ENCODE measurements at places on chromosomes 5 and 9.

DNA sequence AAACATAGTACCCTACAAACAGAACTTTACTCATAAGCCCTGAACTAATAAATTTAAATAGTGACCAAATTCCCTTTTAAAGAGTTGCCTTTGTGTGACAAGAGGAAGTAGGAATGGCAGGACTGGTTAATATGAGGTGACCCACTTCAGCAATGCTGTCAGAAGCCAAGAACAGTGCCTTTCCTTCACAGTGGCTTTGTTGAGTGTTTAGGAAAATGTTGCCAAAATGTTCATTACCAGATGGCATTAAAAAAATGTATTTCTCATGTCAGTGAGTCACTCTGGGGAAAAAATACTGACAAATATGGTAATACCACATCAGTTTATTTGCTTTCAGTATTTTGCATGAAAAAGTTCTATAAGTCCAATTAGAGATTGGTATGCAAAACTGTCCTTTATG lies 103.3 kb downstream of the DIRAS2 start:
- DNase-seq: no peak

DNA sequence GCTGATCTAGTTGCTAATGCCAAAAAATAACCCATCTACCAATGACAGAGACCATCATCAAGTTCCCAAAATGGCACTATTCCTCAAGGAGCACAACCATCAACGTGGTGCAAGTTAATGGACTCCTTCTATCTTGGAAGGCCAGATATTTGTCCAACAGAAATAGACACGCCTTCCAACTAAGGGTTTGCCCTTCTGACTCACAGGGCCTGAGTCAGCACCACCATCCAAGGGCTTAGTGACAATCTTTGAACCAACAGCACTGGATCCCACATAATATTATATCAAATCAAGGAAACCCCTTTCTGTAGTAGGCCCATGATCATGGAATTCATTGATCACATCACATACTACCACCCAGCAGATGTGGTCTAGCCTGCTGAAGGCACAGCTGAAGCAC lies 84.3 kb downstream of the MED27 start:
- no peak for DNase-seq

DNA sequence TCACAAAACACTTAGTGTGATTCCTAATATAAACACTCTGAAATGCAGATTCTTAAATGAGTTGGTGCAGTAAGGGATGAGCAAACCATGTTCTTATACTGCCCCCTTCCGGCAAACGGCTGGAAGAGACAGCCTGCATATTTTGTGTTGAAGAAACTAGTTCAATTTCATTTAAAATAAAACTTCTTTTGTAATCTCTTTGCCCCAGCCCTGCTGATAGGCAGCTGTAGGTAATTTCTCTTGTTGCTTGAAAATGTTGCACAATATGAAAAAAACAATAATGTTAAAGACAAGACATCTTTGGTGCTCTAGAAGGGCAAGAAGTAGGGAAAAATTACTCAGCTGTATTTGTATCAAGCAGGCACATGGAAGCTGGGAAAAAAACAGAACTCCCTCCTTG lies 89.7 kb upstream of the CCNG1 start:
- DNase-seq: no peak

GRCh38 chr5:73974871-73975360 lies 348.9 kb downstream of the ARHGEF28 start:
- DNase-seq: no peak

GRCh38 chr5:42894057-42894456 lies 82.4 kb upstream of the SELENOP start:
- DNase-seq: no peak

DNA sequence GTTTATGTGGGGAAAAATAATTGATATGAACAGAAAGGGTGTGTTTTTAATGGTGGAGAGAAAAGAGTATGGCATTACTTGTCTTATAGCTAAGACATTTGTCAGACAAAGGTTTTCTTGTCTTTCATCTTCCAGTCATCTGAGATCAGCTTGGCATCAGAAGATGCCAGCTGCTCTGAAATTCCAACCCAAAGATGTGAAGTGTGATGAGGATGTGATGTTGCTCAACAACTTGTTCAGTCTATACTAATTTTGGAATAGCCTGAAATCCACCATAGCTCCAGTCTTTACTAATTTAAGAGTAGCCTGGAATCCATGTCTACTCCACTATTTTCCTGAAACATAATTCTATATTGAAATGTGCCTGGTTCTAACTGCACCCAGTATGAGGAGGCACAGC lies 182.3 kb downstream of the CFAP90 start:
- DNase-seq: no peak

- DNase-seq: peak; percentile 86
Measured at GRCh38 chr9:130932255-130933079, 6.6 kb downstream of the FIBCD1 start.

DNA sequence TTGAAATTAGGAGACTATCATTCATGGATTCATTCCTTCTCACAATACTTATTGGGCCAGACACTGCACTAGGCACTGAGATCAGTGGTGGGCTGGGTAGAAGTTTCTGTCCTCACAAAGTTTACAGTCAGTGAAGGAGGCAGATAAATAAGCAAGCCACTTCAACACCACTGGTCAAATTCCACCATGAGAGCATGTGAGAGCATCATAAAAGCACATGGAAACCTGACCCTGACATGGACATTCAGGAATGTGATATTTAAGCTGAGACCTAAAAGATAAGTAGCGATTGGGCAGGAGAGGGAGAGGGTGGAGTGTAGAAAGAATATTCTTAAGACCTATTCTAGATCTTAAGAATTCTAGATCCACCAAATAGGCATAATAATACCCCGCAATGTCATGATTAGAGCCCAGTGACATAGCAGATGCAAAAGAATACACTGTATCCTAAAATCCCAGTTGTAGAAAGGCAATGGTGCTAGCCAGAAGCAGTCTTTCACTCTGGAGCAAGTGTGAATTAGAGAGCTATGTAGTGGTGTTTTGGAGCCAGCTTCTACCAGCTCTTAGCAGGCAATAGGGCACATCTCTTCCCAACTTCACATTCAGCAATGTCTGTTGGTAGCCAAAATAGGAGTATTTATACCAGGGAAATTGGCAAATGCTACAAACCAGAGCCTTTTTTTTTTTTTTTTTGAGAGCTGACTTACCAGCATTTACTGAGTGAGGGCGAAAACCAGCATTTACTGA lies 46.4 kb downstream of the SH3RF2 start:
- no peak for DNase-seq

GRCh38 chr5:74382987-74383593 lies 257.4 kb downstream of the ENC1 start:
- DNase-seq: no peak

- DNase-seq: no peak
Measured at GRCh38 chr9:96751815-96752214, 26.1 kb downstream of the ZNF510 start.

DNA sequence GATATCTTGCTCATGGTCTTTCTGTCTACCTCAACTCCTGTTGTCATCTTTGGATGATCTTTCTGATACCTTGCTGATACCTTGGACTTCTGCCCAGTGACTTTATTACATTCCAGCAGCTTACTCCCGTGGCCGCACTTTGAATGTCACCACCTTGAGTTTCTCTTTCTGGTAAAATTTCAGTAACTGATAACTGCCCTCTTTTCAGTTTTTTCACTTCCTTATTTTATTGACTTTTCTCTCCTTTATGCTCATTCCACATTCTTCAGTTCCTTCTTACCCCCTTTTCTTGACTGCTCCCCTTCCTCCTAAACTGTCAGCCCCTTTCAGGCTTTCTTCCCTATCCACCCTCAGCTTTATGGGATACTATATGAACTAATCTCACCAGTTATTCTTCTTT lies 7.0 kb upstream of the FBXO4 start:
- DNase-seq: no peak

- DNase-seq: no peak
Measured at GRCh38 chr5:172868924-172869591, 35.0 kb downstream of the ERGIC1 start.

GRCh38 chr5:149166128-149166527 lies 24.8 kb downstream of the ABLIM3 start:
- no peak for DNase-seq

GRCh38 chr5:135600971-135601381 lies 22.2 kb upstream of the CXCL14 start:
- DNase-seq: no peak

DNA sequence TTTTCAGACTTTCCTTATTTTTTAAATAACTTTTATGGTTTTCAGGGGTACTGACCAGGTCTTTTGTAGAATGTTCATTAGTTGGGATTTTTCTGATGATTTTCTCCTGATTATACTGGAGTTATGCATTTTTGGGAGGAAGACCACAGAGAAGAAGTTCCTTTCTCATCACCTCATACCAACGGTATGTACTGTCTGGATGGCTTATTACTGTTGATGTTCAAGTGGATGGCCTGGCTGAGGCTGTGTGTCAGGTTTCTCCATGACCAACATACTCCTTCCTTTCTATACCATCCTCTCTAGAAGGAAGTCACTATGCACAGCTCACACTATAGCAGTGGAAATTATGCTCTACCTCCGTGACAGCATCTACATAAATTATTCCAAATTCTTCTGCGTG lies 71.1 kb upstream of the NR3C1 start:
- DNase-seq: no peak

DNA sequence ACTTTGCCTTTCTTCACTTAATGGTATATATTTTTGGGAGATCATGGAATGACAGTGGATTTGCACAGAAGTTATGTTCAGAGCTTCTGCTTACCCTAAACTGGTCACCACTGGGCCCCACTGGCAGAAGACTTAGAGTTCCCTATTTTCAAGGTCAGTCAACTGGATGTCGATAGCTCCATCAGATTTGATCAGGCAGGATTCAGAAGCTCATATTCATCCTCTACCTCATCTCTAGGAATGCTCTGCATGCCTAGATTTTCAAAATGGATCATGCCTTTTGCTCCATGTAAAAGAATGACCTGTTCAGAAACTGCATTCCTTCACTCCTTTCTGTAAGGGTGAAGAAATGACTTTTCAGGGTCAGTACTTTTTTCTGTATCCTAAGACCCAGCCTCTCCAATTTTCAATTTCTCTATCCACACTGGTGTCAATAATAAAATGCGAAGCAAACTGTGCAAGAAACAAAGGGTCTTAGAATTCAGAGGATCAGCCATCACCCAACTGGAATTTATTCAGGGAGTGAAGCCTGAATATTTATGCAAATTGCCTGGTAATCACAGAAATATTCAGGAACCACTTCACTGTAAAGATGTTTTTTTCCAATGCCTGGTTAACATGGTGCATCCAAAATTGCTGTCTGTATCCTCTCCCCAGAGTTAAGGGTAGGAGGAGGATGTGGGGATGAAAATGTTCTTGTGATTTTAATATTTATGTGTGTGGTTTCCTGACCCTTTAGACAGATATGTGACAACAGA lies 125.4 kb downstream of the DOCK2 start:
- no peak for DNase-seq
